ENCODE measurements at places on chromosomes 6 and 20.

DNA sequence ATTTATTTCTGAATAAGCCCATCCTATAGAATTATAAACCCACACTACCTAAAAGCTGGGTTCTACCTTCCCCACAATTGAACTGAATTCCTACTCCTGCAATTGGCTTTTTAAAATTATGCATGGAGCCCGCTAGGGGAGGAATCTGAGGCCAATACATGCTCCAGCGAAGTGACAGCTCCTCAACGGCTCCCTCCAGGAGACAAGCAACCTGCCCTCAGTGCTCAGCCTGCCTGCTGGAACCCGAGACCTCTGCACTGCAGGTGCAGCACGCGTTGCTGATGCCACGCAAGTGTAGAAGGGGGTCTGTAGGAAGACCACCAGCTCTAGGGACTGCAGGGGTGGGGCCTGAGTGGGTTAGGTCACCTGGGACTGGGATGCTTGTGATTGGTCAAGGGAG is 170.2 kb upstream of the CDYL start:
- DNase-seq, result no peak

DNA sequence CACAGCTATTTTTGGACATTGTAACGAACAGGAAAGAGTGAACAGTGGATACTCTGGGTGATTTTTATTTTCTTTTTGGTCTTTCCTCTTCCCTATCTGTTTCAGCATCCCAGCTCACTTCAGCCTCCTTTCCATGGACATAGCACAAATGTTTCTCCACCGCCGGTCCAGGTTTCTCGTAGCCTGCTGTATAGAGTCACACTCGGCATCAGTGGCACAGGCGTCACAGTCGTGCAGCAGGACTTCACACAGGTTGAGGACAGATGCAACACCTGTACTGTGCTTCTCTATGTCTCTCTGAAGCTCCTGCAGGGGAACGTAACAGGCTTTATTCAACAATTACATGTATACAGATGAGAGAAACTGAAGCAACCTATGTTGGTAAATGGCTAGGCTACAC is 348.3 kb downstream of the ESR1 start:
- no peak for DNase-seq

- DNase-seq, result peak; percentile 24
Measured at GRCh38 chr6:98657764-98658163, 176.6 kb upstream of the POU3F2 start.

DNA sequence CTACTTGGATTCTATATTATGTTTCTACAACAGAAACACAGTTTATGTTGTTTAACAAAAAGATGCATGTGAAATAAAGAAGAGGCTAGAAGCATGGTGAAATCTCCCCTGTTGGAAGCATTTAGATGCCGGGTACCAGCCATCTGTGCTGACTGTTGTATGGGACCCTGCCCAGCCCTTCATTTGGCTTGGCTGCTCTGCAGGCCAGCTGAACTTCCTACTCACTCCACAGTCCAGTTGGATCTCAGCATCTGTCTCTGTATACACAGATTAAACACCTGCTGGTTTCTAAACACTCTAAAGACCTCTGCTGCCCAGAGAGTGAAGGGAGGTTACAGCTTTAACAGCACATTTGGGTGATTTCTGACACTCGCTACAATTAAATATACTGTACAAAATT is 228.3 kb downstream of the SLC35F1 start:
- no peak for DNase-seq

DNA sequence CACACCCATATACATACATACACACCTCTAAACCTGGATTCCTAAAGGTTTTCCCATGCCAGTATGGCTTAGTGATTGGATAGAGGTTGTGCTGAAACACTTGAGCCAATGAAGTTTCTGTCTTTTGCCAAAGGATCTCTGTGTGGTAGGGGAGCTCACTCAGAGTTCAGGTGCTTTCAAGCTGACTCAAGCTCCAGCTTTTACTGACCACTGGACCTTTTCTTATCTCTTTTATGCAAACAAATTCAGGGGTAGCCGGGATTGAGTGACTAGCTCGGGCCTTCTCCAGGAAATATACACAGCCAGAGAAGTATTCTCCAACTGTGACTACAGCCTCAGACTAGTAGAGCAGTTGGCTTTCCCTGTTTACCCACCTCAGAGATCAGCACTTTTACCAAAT is 21.5 kb upstream of the DSE start:
- DNase-seq, result no peak

Data from M059J (cell line).